ENCODE measurements at places on chromosomes 2 and 18. TPM values are rescaled to one million over a fixed set of nuclear protein-coding genes. Genes with fewer than 3 reads are reported as not detected.

- no peak for DNase-seq
Observed at GRCh38 chr2:2184549-2185249, 146.4 kb downstream of the MYT1L start.

DNA sequence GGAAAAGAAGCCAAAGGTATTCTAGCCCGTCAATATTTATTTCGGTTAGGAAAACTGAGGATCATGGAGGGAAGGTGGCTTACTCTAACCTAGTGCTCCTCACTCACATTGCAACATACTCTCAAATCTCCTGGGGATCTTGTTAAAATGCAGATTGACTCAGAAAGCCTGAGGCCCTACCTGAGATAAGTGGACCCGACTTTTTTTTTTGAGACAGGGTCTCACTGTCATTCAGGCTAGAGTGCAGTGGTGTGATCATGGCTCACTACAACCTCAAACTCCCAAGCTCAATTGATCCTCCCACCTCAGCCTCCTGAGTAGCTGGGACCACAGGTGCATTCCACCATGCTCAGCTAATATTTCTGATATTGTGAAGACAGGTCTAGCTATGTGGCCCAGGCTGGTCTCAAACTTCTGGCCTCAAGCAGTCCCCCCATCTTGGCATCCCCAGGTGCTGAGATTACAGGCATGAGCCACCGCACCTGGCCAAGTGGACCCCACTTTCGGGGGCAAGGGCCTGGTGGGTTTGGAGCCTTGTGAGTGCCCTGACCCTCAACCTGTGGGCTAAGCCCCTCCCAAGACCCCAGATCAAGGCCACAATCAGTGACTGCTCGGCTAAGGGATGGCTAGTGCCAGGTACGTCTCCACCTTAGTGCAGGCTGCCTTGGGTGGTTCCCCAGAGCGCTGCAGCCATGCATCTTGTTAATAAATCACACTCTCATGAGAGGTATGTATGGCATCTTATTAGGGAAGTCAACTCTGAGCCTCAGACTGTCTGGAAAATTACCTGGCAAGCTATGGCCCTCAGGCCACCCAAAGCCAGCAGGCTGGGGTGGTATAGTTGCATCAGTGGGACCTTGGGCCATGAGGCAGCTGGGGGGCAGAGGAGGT lies 1.1 kb upstream of the NEURL3 start:
- DNase-seq = no peak

DNA sequence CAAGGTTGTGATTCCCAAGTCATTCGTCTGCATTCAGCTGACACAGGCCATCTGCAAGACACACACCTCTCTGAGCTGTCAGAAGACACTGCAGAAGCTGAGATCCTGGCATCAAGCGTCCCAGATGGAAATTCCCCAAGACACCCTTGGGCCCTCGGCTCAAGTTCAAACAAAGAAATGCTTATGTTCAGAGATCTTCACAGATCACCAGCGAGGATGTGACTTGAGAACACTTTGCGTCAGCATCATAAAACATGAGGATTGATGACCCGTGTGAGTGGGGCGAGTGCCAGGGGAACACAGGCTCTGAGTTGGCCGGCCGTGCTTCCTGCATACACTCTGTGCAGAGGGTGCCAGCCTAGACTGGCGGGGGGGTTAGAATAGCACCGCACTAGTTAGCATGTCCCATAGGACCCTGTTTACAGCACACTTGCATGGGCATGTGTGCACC lies 36.8 kb downstream of the KCNIP3 start:
- no peak for DNase-seq

DNA sequence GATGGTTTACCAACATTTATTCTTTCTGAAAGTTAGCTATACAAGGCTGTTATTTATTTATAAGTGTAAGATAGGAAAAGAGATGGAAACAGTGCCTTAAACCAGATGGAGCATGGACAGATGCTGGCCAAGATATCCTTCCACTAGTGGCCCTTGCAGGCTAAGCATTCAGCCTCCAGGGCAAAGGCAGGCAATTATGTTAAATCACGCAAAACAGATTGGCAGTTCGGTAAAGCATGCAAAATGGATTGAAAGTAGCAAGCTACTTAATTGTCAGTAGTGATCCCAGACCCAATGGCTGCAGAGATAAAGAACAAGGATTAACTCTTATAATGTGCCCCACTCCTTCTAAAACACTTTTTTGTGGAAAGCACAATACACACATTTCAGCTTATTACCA lies 105.4 kb upstream of the MAP4K3 start:
- no peak for DNase-seq

- DNase-seq = no peak
Observed at GRCh38 chr2:108270768-108271506, 17.8 kb upstream of the SULT1C2 start.

GRCh38 chr18:7516266-7517117 lies 50.6 kb upstream of the PTPRM start:
- DNase-seq = no peak

- no peak for DNase-seq
Observed at GRCh38 chr2:215835231-215835630, 178.1 kb downstream of the MREG start.

- DNase-seq = no peak
Observed at GRCh38 chr2:194003911-194004310, 1653.1 kb upstream of the SLC39A10 start.

DNA sequence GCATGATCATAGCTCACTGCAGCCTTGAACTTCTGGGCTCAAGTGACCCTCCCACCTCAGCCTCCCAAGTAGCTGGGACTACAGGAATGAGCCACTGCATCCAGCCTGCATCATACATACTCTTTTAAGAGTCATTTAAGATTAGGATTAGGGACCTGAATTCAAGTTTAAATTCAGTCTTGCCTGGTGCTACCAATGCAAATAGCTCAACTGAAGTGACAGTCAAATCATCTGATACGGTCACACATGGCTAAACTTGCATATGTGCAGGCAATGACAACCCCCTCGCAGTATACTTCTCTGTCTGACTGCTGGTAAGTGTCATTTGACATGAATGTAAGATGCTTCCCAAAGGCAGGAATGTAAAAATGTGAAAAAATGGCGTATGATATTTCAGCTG lies 31.8 kb upstream of the TMEM131 start:
- DNase-seq = no peak

DNA sequence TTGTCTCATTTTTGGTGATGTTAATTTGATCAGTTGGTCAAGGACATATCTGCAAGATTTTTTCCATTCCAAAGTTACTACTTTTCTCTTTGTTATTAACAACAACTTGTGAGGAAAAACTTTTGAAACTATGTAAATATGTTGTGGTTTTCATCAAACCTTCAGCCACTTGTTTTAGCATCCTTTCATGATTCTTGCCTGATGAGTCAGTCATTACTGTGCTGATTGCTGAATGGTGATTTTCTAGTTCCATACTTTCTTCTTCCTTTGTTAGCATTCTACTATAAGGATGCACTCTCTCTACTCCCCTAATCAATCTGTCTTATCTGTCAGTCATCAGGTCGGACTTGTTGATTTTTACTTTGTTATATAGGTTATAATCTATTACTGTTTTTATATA lies 10.9 kb downstream of the TMEM87B start:
- DNase-seq = no peak

- no peak for DNase-seq
Observed at GRCh38 chr2:122682356-122682755, 926.9 kb downstream of the TSN start.

DNA sequence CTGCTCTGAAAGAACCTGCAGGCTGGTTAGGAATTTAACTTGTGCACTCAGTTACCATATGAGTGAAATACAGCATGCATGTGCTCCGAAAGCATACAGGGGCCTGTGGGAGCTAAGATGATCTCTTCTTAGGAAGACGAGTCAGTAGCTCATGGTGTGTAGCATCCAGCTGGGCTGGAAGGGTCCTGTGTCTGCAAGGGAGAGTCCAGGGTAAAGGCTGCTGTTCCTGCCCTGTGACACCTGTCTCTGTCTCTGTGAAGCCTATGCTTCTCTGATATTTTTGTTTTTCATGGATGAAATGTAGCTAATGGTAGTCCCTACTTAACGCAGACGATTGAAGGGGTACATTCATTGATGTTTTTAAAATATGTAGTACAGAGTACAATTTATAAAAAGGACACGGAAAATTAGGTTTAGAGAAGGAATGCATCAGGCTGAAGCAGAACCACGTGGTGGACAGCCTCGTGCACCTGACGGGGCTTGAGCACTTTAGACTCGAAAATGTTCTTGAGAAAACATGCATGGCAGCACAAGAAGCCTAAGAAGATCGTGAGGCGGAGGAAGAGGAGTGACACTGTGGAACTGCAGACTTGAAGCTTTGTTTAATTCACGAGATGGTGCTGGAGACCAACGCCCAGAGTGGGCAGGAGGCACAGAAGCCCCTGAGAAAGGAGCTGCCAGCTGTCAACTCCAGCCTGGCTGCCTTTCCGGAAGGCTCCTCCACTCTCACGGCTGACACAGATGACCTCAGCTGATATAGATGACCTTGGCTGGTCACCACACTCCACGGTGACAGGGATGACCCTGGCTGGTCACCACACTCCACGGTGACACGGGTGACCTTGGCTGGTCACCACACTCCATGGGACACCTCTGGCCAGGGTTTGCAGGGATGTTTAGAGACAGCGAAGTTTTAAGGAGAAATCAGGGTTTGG lies 110.6 kb downstream of the TMEM18 start:
- DNase-seq = no peak

- DNase-seq = no peak
Observed at GRCh38 chr2:105943977-105944376, 199.3 kb downstream of the NCK2 start.

DNA sequence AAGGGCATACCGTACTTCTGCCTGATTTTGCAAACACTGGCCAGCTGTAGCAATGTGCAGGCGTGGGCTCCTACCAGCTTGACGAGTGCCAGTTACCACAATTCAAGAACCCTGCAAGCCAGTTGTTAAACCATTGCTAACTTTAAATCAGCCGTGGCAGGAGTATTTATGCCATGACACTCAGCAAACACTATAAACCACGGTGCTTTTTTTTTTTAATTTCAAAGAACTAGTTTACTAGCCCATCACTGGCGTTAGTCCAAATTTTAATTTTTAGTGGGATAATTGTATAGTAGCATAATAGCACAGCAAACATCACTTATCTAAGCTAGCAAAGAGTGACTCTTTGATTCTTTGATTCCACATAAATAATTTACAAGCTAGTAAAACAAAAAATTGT lies 111.1 kb downstream of the COL4A4 start:
- no peak for DNase-seq

DNA sequence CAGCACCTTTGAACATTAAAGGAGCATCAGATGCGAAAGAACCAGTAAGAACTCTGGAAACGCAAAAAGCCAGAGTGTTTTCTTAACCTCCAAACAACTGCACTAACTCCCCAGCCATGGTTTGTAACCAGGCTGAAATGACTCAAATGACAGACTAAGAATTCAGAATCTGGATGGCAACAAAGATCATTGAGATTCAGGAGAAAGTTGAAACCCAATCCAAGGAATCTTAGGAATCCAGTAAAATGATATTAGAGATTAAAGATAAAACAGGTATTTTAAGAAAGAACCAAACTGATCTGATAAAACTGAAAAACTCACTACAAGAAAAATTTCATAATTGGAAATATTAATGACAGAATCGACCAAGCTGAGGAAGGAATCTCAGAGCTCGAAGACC lies 116.7 kb downstream of the PTRHD1 start:
- no peak for DNase-seq

- DNase-seq = no peak
Observed at GRCh38 chr2:23213196-23213595, 171.8 kb upstream of the KLHL29 start.

DNA sequence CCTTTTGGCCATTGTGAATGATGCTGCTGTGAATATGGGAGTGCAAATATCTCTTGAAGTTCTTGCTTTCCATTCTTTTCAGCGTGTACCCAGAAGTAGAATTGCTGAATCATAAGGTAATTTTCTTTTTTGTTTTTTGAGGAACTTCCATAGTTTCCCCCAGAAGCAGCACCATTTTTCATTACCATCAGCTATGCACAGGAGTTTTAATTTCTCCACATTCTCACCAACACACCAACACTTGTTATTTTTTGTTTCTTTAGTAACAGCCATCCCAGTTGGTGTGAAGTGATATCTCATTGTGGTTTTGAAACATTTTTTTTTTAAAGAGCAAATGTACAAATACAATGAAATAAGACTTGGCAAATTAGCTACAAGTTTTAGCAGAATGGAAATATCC lies 21.3 kb downstream of the POU3F3 start:
- no peak for DNase-seq

DNA sequence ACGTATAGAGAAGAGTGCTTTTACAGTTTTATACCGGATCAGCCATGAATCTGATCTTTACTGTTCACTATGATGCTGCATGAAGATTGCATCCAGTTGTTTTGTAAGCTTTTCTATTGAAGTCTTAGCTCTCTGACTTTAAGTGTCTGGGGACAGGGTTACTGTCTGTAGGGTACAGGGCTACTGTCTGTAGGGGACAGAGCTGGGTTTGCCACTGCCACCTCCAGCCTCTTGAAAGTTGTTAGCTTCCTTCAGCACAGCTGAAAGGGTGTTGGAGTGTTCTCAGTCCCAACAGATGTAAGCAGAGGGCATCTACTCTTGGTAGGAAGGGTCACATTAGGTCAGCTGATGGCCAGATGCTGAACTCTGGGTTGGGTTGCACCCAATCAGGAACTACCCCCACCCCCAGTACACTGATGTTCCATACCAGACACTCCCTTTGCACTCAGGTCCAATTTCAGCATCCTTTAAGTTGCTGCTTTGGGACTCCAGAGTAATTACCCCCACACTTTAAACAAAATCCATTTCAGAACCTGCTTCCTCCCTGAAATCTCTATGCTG lies 58.0 kb downstream of the MYL12B start:
- no peak for DNase-seq

DNA sequence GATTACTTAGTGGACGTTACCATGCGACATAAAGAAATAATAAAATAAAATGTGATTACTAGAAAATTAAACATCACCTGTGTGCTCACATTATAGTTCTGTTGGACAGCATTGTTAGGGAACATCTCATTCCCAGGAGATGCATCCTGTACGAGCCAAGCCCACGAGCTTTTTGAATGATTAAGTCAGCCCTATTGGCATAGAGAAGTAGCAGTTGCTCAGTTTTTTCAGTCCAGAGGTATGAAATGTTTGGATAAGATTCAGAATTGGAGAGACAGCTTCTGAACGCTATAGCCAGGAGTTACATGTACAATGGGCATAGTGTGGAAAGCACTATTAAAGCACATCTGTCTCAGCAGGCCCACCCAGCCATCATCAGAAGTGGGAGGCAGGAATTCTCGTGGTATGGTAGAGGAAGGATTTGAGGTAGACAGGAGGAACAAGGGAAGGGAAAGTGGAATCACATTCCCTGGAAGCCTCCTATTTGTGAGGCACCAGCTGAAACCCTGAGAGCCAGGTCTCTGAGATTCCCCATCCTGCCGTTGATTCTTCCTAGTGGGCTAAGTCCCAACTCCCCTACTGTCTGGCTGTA lies 8.6 kb downstream of the SPATS2L start:
- DNase-seq = no peak

- peak; percentile 62 for DNase-seq
Observed at GRCh38 chr18:65206551-65207260, 544.1 kb upstream of the CDH7 start.

Gene AFF3
- total RNA-seq = 6.7 TPM

Gene RRM2
- total RNA-seq = 0.35 TPM

Gene ASB18
- total RNA-seq = 44.4 TPM

Gene ANKRD30BL
- total RNA-seq = not detected

Gene DSG2
- 34.4 TPM for total RNA-seq

Gene UPP2
- not detected for total RNA-seq

Gene IL1RN
- total RNA-seq = 0.59 TPM

Gene E2F6
- total RNA-seq = 18.7 TPM

Gene IL36G
- not detected for total RNA-seq
